Glutamatergic neuron (in vitro differentiated cells): ENCODE measurements at places on chromosomes 16 and 17. TPM values are rescaled to one million over a fixed set of nuclear protein-coding genes. Genes with fewer than 3 reads are reported as not detected.

The WSB1 gene
- total RNA-seq, result 633 TPM

The HOXB2 gene
- 12.7 TPM for total RNA-seq

The ZNF778 gene
- total RNA-seq, result 36.2 TPM

The GUCY2D gene
- total RNA-seq, result not detected

The PRSS53 gene
- total RNA-seq, result 20.4 TPM

The OR1A1 gene
- not detected for total RNA-seq

The NPIPB6 gene
- total RNA-seq, result 3.1 TPM

The SALL1 gene
- 35.7 TPM for total RNA-seq

The TERB1 gene
- 0.39 TPM for total RNA-seq

The RNF222 gene
- total RNA-seq, result not detected

The PROCA1 gene
- 36.5 TPM for total RNA-seq

The KRT24 gene
- total RNA-seq, result not detected

The HIC1 gene
- total RNA-seq, result 2.5 TPM

The CDK5R1 gene
- 73.9 TPM for total RNA-seq

The NETO2 gene
- total RNA-seq, result 26.3 TPM

The PERCC1 gene
- not detected for total RNA-seq

The CCL14 gene
- total RNA-seq, result not detected

The GRB2 gene
- 148 TPM for total RNA-seq

The ADGRG1 gene
- 116 TPM for total RNA-seq

The SPATA32 gene
- not detected for total RNA-seq

The SPN gene
- total RNA-seq, result 0.27 TPM

The KRT20 gene
- not detected for total RNA-seq

The TBC1D3E gene
- not detected for total RNA-seq

The CX3CL1 gene
- not detected for total RNA-seq
